ENCODE measurements at places on chromosomes 3 and 15.

GRCh38 chr3:89628856-89629670, 521.6 kb downstream of the EPHA3 start:
- no peak for DNase-seq

DNA sequence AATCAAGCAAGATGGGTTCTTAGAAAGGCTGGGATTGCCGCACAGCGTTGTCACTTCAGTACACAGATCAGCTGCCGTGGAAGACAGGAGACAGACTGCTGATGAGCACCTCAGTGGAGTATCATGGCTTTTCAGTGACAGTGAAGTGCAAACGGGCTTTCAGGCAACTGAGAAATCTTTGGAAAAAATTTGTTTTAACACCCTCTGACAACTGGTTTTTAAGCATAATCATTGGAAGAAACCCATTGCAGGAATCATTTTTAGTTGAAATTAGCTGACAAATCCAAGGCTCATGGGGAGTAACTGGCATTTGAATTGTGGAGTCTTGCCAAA, 418.8 kb downstream of the OTOL1 start:
- no peak for DNase-seq

- peak; percentile 30 for DNase-seq
Observed at GRCh38 chr3:160225176-160226025, at the start of gene C3orf80. TSS of gene C3orf80 (plus strand) at chr3:160225422. CDS start at chr3:160225636, 214 bp downstream.

DNA sequence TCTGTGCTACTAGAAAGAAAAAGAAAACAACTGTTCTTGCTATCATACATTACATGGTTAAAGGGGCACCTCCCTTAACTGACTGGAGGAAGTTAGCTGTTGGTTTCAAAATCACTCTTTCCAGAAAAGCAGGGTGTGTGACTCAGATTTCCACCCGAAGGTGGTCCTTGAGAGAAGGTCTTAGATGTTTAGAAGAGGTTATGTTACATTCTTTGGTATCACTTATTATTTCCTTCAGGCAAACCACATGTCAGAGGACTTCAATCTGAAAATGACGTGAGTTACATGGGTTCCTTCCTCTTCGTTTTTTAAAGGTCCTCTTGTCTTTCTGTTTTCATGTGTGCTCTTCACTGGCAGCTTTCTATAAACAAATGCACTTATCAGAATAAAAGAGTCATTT, 307.9 kb upstream of the CBLB start:
- DNase-seq, result peak; percentile 47

GRCh38 chr3:49513494-49514124, 40.7 kb upstream of the BSN start:
- DNase-seq, result no peak

DNA sequence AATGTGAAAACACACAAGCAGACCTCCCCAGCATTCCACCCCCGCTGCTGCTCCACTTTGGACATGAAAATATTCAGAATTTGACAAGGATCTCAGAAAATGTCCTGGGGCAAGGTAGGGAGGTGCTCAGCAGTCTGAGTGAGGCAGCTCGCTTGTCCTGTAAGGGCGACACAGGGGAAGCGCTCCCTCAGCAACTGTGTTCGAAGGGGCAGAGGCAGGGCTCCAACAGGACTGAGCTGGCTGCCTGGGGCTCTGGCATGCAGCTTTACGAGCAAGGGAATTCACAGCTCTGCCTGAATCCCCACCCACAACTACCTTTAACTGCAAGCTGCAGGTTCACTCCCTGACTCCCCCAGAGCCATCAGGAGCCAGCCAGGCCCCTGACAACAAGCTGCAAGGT, 287.0 kb upstream of the LYSMD4 start:
- no peak for DNase-seq

DNA sequence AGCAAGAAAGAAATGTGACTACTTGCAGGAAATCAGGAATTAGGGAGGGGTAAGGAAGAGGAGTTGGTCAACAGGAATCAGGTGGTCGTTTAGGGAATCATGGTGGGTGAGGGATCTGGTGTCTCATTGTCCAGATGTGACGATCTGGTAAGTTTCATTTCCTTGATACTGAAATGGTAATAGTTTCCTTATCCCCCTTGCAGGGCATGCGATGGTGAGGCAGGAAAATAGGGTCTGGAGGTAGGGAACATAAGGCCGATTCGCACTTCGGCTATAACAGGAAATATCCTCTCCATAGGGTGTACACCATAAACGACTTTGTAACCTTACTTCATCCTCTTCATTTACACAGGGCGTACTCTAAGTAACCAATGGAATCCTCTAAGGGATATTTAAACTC, 574 bp upstream of the LRRC34 start:
- DNase-seq, result no peak

DNA sequence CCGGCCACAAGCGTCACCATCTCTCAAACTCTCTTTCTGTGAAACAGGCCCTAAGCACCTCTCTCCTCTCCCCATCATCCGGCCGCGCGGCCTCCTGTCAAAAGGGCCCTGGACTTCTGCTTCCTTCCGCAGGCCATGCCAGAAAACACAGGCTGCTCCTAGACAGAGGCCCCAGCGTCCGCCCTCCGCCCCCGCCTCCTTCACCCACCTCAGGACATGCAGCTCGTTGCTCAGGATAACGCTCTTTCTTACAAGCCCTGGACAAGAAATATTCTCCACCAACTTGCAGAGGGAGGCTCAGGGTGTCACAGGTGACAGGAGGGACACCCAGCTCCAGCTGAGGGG, 212.0 kb downstream of the XXYLT1 start:
- no peak for DNase-seq

DNA sequence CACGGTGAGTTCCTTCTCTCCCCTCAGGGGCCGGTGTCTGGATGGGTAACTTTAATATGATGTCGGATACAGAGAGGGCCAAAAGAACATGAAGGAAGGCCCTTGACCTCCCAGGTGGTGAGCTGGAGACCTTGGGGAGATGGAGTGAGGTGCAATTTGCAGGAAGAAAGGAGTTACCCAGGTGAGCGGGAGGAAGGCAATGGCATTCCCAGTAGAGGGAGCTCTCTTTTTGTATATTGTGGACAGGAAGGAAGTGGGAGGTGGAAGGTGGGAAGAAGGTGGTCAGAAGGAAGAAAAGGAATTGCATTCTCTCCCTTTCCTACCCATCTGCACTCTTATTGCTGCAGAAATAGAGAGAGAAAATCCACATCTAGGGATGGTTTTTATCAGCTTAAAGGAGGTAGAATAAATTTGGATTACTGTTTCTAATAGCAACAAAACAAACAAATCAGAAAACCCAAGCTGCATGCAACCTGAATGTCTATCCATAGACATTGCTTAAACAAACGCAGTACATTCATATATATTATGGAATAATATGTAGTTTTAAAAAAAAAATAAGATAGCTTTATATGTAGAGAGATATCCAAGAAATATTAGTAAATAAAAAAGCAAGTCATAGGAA, 169.0 kb upstream of the TSC22D2 start:
- no peak for DNase-seq

DNA sequence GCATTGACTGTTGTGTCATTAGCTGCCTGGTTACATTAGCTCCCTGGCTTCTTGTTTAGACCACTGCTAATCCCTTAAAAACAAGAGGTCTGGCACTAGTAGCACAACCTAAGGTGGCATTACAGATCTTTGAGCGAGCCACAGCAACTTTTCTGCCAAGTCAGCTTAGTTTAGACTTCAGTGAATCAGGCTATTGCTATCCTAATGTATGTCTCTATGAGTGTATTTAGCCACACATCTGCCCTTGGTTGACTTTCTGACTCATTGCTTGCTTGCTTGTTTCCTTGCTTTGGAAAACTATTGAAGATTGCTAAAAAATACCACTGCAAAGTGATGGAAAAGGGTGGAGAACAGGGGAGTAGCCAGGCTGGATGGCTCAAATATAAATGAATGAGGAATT, 50.2 kb downstream of the CHP1 start:
- no peak for DNase-seq

- no peak for DNase-seq
Observed at GRCh38 chr3:128946411-128946810, 47.5 kb downstream of the CFAP92 start.

DNA sequence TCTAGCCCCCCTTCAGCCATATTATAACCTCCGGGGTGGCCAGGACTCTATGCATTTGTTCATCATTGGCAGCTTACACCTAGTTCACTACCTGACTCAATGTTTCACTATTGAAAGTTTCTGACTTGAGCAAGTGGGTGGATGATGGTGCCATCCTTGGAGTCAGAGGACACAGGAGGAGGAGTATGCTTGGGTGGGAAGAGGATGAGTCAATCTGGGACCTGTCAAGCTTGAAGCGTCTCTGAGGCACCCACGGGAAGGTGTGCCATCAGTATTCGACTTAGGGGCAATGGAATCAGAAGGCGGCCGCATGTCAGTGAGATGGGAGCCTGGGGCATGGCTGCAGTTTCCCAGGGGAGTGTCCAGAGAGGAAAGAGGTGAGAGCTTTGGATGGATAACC, 133.3 kb downstream of the EPHB1 start:
- no peak for DNase-seq

GRCh38 chr15:76285241-76285825, 25.9 kb downstream of the ETFA start:
- DNase-seq, result no peak

GRCh38 chr3:75049533-75049932, 435.1 kb upstream of the CNTN3 start:
- no peak for DNase-seq

- no peak for DNase-seq
Observed at GRCh38 chr3:141178026-141178425, 53.6 kb upstream of the PXYLP1 start.

- no peak for DNase-seq
Observed at GRCh38 chr3:139307601-139308555, 35.9 kb upstream of the MRPS22 start.

GRCh38 chr3:71611099-71611498, 27.6 kb upstream of the FOXP1 start:
- no peak for DNase-seq

GRCh38 chr15:67782691-67782991, 42.7 kb upstream of the SKOR1 start:
- no peak for DNase-seq

GRCh38 chr15:74653426-74654102, 37.9 kb downstream of the CLK3 start:
- DNase-seq, result no peak

GRCh38 chr3:119990888-119991287, 103.4 kb downstream of the GSK3B start:
- DNase-seq, result no peak

DNA sequence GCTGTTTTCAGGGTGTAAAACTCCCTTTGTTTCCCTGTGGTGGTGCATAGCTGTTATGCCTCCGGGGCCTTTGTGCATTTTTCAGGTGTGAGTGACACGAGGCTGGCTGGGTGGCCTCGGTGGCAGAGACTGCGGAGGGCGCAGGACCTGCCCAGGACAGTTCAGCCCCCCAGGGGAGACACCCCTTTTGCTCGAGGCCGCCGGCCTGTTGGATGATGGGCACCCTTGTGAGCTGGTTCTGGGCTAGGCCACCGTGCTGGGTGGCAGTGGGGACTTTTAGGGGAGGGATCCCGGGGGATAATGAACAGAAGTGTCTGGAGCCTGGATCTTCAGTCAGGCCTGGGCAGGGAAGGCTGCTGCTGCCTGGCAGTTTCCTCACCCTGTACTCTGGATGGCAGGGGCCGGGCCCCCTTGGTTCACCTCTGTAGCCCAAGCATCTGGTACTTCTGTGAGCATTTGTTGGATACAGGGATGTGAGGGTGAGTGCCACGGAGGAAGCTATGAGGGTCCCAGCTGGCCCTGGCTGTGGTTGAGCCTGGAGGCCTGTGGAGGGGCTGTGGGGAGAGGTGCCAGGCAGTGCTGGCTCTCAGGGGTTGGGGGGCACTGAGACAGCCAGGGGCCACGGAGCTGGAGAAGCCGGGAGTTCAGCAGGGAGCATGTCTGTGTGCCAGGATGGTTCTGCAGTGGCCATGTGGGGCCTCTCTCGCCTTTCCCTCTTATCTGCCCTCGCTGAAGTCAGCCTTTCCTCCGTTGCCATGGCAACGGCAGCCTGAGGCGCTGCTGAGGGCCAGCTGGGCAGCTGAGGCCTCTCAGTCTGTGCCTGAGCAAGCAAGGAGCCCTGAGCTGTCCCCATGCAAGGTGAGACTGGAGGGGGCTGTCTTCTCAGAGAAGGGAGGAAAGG, 49.0 kb downstream of the KY start:
- DNase-seq, result no peak

DNA sequence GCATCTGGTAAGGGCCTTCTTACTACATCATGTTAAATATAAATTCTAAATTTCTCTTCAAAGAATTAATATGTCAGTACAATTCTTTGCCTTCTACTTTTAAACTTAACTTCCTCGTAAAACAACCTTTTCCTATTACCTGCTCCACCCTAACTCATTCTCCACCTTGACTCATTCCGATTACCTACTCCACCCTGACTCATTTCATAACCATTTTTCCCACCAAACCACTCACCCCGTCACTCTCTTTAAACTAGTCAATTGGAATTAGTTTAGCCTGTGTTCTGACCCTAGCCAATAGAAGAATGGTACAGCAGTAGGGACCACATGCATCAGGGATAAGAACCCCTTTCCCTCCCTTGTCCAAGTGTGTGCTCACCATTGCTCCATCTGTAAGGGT, 65.6 kb downstream of the PLSCR2 start:
- no peak for DNase-seq

DNA sequence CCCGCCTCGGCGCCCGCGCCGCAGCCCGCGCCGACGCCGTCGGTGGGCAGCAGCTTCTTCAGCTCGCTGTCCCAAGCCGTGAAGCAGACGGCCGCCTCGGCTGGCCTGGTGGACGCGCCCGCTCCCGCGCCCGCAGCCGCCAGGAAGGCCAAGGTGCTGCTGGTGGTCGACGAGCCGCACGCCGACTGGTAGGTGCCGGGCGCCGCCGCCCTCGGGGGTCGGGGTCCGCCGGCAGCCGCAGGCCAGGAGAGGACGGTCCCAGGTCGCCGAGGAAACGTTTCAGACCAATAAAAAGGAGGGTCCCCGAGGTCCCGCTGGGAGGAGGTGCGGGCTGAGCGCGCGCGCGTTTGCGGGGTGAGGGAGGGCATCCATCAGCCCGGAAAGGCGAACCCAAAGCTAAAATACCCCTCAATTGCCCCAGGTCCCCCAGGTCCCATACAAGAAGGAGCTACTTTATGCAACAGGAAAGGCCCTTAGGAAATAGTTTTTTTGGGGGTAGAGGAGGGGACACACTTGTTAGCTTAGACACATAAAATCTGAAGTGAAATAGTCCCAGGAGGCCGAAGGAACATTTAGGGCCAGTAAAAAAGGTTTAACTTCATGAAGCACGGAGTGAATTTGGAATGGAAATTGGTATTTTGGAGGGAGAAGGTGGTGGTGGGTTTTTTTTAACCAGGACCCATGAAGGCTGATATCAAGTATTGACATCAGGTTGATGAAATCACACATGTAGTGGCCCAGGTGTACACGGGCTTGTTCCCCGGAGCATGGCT, 739 bp downstream of the SYN2 start:
- no peak for DNase-seq

GRCh38 chr3:17088602-17089313, 204.0 kb downstream of the PLCL2 start:
- DNase-seq, result peak; percentile 6

DNA sequence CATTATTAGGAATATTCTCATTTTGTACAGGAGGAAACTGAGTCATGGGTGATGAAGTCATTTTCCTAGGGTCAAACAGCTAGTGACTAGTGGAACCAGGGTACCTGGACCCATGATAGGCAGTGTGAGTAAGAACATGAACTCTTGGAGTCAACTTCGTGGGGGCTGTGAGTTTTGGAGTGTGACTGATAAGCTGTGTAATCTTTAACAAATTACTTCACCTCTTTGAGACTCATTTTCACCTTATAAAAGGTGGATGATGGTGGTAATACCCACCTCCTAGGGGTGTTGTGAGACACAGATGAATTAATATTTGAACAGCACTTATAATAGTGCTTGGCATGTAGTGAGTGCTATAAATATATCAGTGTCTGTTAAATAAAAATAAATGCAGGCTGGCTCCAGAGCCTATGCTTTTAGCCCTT, 9.1 kb downstream of the SEMA6D start:
- no peak for DNase-seq
